Inflammatory macrophage (primary cell): ENCODE measurements at places on chromosomes 4 and X.

- DNase-seq = no peak
Measured at GRCh38 chr4:112889619-112890527, 159.6 kb upstream of the ANK2 start.

GRCh38 chr4:10694828-10695209 is 10.3 kb upstream of the CLNK start:
- DNase-seq = no peak

DNA sequence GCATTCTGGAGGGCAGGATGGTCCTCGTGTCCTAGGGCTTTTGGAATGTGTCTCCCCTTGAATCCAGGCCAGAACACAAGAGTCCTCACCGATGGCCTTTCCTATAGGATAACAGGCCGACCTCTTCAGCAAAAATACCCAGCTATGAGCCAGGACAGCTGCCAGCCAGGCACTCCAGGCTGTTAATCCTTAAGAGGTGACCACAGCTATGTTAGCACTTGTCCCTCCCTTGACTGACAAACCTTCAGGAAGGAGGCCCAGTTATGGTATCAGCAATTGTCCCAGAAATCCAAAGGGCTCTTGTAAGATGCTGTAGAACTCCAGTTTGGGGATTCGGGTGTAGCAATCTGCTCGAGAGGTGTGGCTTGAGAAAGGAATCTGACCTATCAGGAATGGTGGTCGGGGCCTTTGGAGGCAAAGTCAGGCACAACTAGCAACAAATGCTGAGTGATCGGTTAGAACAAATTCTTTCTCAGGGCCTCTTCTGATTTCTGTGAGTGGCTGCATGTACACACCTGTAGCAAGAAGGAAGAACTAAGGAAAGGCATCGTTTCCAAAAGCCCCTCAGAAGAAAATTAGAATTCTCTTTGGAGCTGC is 54.6 kb downstream of the PTCHD1 start:
- DNase-seq = no peak

- no peak for DNase-seq
Measured at GRCh38 chr4:97235521-97235920, 907.8 kb downstream of the STPG2 start.

DNA sequence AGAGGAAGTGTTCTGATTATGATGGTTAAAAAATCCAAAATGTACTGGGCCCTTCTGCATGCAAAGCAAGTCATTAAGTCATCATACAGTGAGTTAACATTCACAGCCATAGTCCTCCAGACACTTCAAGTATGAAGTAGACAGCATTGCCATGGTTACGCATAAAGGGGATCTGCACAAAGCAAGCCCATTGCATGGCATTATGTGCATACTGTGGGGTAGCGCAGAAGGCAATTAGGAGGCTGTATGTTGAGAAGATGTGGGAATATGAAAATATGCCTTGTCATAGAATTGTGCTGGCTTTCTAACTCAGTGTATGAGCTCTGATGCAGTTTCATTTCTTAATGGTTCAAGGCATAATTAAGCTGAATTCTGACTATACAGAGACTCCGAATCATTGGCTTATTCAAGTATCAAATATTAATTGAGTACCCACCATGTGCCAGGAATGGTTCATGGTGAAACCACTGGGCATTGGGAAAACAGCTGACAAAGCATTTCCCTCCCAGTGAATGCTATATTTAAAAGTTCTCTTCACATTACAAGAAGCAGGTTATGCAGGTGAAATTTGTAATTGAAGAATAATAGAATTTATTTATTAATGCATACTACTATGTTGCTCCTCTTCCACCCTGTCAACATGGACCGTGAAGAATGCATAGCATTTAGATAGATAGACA is 588.9 kb downstream of the ZNF674 start:
- no peak for DNase-seq

DNA sequence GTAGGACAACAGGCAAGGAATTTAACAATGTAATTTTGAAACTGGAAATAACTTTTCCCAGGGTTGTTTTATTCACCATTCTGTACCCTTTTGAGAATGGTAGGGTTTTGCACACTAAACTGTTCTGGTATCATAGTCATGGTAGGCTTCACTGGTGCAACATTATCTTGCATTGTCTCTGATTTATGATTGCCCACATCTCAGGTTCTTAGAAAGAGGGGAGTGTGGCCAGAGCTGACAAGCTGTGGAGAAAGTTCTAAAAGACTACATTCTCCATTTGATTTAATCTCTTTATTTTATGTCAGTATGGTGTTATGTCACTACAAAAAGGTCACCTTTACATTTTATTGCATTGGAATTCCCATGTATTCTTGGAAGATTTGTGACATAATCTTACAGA is 447.3 kb downstream of the GRIA2 start:
- no peak for DNase-seq

GRCh38 chrX:65668377-65669310 is 1.2 kb downstream of the MSN start:
- DNase-seq = peak; percentile 45

DNA sequence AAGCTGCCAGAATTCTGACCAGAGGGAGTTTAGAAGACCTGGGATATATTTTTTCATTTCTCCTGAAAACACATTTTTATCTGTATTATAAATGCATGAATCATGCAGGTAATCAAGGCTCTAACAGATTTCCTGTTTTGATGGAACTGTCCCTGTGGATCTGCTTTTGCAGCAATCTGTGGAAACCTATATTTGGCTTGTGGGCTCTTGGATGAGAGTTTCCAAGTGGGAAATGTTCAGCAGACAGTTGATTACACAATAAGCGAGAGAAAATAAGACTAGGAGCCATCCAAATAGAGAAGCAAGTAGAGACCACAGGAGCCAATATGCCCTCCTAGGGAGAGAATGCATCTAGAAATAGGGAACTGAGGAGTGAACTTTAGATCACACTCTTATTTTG is 105.0 kb downstream of the NDST3 start:
- DNase-seq = no peak

DNA sequence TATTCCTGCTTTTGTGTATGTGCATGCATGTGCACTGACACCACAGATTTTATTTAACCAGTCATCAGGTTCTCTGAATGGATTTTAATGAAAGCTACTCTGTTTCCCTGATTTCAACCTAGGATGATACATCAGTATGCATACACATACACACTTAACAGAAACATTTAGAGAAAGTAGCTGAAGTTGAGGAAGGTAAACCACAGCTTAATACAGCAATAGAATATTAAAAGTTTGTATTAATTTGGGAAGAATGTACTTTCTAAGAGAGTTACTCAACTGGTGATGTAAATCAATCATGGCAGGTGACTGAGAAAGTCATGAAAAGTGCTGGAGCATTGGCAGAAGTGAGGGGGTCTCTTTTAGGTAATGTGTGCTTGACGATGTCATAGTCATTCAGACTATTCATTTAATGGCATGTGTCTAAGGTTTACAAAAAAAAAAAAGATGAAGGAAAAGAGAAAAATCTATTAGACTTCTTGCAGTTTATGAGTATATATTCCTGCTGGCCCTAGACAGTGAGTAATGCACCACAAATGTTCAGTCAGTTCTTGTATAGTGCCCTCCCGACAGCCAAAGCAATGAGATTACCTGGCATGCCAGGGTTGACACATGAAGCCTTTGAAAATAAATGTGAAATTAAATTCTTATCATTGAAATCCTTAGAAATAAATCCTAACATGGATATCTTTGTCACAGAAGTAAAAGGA is 187.6 kb downstream of the RAPGEF2 start:
- DNase-seq = no peak

DNA sequence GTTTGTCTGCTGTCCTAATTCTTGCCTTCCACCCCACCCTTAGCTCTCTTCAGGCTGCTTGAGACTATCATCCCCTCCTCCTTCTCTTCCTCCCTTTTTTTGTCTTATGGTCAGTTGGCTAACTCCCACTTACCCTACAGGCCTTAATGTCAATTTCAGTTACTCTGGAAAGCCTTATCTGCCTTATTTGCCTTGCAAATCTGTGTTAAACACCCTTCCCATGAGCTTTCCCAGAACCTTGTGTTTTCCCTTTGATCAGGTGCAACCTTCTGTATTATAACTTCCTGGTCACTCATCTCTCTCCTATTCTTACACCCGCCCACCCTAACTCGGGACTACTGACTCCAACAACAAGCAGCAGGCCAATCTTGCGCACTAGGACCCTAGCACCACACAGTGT is 74.8 kb downstream of the COX18 start:
- no peak for DNase-seq

DNA sequence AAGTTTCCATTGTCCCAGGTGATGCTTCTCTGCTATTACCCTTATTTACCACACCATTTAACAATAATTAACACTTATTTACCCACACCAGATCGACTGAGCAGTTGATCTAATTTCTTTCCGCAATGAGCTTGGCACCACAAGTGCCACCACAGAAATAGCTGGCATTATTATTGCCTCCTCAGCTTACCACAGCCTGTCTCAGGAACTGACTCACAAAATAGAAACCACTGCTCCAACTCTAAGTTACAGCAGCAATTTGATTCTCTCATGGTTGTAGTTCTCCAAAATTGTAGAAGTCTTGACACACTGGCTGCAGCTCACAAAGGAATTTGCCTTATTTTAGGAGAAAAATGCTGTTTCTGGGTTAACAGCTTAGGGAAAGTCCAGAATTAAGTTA is 22.5 kb downstream of the ZNF721 start:
- DNase-seq = no peak

DNA sequence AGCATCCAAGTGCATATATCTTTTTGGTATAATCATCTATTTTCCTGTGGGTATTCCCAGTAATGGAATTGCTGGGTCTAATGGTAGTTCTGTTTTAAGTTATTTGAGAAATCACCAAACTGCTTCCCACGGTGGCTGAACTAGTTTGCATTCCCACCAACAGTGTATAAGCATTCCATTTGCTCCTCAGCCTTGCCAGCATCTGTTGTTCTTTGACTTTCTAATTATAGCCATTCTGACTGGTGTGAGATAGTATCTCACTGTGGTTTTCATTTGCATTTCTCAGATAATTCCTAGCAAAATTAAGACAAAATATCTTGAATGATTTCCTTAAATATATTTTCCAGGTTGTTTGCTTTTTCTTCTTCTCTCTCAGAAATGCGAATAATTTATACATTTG is 341.1 kb downstream of the GBA3 start:
- no peak for DNase-seq

DNA sequence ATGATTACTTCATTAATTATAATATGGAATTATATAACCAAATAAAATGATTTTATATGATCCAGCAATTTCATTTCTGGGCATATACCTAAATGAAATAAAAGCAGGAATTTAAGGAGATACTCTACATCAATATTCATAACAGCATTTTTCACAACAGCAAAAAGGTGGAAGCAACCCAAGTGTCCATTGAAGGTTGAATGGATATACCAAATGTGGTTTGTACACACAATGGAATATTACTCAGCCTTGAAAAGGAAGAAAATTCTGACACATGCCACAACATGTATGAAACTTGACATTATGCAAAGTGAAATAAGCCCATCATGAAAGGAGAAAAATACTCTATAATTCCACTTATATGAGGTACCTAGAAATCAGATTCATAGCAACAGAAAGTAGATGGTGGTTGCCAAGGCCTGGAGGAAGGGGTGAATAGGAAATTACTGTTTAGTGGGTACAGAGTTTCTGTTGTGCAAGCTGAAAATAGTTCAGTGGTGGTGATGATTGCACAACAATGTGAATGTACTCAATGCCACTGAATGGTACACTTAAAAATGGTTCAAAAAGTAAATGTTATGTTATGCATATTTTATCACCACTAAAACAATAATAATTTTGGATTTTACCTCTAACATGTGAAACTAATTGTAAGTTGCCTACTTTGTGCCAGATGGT is 471.5 kb downstream of the SPRY1 start:
- DNase-seq = no peak

GRCh38 chrX:65463550-65463949 is 71.0 kb downstream of the LAS1L start:
- DNase-seq = no peak

DNA sequence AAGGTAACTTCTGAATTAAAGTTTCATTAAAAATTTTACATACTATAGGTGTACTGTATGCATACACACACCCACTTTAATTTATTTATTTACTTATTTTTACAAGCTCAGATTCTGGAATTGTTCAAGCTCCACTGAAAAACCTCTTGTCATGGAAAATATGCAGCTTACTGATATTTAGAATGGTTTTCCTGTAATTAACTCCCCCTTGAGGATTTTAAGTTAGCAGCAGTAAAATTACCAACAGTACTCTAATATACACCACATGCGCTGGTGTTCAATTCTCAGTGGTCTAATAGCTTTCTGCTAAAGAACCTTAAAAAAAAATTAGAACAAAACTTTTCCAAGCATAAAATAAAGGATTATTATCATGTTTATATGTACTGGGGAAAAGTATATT is 12.0 kb downstream of the MAB21L2 start:
- no peak for DNase-seq

DNA sequence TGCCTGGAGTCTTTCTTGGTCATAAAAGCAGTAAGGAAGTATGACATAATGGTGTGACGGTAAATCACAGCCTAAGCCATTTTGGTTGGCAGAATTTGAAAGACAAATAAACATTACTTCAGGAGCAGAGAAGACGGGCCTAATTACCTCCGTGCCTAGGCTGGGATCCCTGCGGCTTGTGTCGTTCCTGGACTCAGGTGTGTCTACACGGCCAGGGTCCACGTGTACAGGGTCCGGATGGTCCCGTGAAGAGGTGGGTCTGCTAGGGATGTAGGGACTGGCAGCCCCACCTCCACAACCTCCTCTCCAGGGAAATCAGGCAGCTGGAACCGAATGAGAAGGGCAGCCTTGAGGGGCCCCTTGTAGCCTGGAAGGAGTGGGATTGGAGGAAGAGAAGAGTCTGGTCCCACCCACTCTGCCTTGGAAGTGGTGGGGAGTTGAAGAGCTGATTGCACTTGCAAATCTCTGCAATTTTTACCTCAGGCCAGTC is 55.4 kb upstream of the PLAC1 start:
- DNase-seq = no peak

DNA sequence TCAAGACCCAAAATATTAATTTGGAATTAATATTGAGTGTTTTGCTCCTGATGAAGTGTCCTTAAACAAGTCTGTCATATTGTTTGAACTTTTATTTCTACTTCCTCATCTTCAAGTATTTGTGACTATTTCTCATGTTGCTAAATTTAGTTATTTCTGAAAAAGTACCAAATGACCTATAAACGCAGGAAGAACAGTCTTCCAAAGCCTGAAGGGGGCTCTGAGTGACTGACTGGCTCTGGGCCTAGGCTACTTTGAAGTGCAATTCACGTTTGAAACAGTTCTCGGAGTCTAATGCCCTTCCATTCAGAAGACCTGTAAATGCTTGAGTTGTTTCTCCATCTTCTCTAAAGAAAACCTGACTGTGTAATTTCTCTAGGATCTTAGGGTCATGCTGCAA is 26.5 kb downstream of the GALNT7 start:
- peak; percentile 55 for DNase-seq

DNA sequence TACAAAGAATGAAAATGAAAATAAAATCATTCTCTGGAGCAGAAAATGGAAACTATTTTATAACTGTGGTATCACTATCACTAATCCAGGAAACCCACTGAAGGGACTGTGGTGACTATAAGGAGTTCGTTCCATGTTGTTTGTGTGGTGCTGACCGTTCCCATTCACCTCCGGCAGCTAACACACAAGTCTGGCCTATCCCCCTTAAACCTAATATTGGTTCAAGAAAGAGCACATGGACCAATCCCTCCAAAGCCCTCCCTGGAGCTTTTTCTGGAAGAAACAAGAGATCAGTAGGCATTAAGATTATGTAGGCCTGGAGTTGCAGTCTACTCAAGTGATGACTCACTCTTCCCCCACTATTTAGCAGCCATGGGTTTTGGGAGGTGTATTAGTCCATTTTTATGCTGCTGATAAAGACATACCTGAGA is 25.9 kb upstream of the FAM241A start:
- no peak for DNase-seq

GRCh38 chr4:81196126-81196650 is 18.8 kb downstream of the PRKG2 start:
- no peak for DNase-seq

- no peak for DNase-seq
Measured at GRCh38 chrX:14235004-14235403, 205.3 kb upstream of the GEMIN8 start.
